ENCODE measurements at places on chromosomes 6 and 20.

GRCh38 chr6:73514746-73515110, 6.1 kb downstream of the EEF1A1 start:
- DNase-seq, result no peak

- no peak for DNase-seq
These were observed 1.4 kb upstream of the TREML4 start for GRCh38 chr6:41226752-41227151.

DNA sequence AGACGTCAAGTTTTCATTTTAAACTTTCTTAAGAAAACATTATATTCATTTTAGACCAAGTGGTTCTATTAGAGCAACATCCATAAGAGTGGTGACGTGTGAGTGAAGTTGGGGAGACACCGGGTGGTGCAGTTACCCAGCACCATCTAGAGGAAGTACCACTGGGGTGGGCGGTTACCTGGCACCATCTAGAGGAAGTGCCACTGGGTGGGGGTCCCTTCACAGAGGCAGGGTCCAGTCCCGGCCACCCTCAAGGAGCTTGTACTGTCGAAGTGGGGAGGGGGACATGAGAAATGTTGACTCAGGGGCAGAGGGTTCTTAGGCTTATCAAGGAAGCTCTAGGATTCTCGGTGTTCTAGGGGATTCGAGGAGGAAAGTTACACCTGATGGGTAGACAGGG, 26.2 kb downstream of the PHACTR3 start:
- no peak for DNase-seq

DNA sequence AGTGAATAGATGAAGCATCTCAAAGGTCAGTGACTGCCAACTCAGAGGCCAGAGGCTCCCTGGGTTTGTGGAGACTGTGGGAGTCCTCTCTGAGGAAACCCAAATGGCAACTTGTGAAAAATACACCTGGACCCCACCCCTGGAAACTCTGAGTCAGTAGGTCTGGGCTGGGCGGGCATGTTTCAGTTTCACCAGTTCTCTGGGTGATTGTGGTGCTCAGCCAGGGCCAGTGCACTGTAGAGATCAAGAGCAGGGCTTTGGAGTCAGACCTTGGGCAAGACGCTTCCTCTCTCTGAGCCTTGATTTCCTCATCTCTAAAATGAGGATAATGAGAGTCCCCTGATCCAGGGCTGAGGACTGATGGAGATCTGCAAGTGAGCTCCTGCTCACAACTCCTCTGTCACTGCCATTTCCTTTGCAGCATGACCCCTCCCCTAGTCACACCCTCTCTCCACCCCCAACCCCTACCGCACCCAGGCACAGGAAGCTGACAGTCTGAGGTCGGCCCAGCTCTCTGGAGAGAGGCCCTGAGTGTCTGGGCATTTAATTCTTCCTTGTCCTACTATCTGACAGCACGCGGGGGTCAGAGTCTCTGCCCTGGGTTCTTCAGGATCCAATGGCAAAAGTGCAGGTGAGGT, 5.1 kb downstream of the DEF6 start:
- peak; percentile 73 for DNase-seq

GRCh38 chr20:38748861-38749149, 545 bp downstream of the ACTR5 start:
- DNase-seq, result peak; percentile 61

DNA sequence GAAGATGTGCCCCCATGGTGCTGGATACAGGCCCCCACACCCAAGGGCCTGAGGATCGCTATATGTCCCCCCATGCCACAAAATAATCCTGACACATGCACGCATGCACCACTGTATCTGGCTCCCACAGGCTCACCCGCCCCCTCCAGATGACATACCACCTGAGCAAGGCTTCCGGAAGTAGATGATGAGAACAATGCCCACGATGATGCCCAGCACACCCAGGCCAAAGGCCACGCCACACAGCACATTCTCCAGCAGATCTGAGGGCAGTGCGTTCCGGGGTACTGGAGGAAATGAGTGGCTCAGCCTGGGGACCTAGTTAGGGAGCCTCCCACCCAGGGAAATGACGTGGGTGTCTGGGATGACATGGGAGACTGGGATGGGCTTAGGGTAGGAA, 3.8 kb downstream of the HLA-DMA start:
- no peak for DNase-seq

- DNase-seq, result peak; percentile 3
These were observed at the start of gene IL20RA for GRCh38 chr6:137044366-137045221. Gene IL20RA (minus strand): TSS chr6:137044965. CDS start chr6:137044728, 237 bp downstream.

GRCh38 chr6:22917344-22917743, 348.0 kb downstream of the HDGFL1 start:
- DNase-seq, result no peak

DNA sequence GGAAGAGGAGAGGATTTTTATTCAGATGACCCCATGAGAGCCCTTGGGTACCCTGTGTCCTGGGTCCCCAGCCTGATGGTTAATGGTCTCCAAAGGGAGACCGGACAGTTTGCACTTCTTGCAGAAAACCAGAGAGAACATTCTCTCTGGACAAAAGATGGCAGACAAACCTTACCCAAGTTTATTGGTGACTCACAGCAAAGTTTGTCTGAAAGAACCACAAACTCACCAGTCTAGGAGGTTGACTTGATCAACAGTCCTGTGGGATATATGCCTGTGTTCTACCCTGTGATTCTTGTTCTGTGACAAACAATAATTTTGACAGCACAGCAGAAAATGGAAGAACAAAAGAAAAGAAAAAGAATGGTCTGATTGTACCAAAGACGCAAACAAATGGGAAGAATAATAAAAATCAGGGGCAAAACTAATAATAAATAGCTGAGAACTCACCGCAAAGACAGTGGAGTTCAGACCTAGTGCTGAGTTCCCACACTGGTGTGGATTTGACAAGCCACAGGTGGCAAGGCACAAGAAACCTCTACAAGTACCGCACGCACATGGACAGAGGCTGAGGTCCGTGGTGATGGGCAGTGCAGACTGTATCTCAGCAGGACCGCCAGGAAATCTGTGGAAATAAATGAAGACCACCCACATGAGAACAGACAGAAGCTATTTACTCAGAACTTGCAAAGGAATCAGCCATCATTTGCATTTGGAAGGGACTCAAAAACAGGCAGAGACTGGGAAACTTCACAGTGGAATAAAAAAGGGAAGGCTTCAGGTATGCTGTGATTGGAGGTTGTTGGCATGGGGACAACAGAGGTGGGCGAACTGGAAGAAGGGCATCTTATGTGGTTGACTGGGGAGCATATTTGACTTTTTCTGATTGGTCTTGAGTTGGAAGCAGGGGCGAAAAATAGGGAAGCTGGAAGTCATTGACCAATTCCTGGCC, 246.3 kb upstream of the RNF24 start:
- no peak for DNase-seq

DNA sequence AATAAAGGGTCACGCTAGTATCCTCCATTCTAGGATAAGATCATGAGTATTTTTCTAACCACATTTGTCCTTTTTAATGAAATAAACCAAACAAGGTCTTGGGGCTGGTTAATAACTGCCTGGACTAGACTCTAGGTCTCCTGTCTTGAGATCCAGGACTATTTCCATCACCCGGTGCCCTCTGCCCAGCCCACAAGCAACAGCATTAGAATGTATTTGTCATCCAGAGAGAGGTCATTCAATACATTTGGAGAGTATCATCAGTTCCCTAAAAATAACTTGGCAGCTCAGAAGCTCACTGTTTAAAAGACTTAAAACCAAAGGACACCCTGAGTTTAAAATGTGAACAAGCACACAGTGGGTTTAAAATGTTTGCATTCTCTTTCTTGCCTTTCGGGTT, 4.4 kb upstream of the RBM24 start:
- DNase-seq, result no peak

- DNase-seq, result no peak
These were observed 32.4 kb downstream of the NQO2 start for GRCh38 chr6:3031857-3032640.

DNA sequence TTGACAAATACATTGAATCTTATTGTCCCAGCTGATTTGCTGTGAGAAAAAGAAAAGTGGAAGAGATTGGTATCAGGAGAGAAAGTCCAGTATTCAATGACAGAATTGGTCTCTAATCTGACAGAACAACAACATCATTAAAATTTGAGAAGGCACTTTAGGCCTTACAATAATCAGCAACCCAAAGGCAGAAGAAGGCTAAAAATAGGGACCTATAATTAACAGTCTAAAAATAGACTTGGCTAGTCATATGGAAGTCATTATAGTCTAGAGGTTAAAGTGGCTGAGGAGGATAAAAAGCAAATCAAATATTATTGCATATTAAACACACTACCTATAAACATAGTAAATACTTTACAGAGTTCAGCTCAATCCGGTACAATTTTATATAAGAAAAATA, 393.6 kb upstream of the JAG1 start:
- DNase-seq, result no peak

DNA sequence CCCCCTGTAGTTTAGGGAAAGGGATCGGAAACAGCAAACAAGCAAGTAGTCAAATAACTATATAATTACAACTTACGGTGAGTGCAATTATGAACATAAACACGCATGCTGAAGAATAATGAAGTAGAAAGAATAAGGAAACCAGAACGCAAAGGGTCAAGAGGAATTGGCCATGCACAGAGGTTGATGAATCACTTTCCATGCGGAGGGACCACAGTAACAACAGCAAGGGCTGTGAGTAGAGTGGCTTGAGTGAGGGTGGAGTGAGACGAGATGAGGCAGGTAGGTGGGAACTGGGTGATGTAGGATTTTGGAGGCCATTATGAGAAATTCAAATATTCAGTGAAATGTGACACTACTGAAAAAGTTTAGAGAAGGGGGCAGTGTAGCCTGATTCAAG, 112.2 kb upstream of the LAMP5 start:
- no peak for DNase-seq

DNA sequence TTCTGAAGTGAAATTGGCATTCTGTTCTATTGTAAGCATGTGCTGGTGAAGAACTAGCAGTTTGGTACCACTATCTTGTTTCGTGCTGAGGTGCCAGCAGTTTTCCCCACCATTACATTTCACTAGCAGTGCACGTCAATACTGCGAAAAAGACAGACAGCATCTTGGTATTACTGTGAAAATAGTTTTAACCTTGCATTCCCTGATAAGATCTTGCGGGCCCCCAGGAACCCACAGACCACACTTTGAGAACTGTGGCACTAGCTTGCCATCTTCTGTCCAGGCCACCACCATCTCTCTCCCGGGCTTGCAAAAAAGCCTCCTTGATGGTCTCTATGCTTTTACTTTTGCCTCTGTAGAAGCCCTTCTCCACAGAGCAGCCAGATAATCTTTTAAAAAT, 185.7 kb downstream of the BACH2 start:
- no peak for DNase-seq

DNA sequence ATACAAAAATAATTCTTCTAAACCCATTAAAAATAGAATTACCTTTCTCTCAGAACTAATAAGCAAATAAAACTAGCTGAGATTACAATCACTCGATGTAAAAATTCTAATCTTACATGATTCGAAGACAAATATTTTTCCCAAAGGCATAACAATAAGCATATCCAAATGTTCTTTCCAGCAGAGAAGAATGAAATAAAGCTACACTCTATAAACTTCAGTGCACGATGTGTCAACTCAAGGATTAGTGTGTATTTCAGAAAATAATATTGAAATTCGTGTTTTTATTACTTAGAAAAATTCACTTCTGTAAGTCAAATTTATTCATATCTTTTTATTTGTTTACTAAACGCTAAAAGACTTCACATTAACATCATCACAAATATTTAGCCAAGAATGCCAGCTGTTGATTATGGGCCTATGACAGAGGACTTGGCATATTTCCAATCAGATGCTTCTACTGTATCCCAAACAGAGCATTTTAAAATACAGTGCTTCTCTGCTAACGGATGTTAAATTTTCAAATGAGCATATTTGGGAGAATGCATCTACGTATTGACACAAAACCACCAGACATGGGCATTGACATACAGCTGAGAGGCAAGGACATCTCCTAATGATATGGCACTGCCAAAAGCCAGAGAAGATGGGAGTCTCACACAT, 54.7 kb upstream of the PDE7B start:
- no peak for DNase-seq

- DNase-seq, result no peak
These were observed 112.7 kb downstream of the FHL5 start for GRCh38 chr6:96675597-96675996.

DNA sequence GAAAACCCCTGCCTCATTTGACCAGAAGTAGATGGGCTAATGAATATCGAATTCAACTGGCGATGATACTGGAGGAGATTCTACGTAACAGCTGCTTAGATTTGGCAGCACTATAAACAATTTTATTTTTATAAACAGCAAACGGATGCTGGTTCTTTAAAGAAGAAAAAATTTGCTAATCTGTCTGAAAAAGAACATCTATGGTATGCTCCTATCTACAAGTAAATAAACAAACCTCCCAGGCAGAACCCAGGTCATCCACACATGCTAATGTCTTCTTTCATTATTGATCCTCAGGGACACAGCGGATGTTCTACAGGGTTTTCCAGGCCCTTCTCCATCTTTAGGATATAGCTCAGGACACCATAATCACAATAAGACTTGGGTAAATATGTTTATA, 291.3 kb downstream of the ALDH8A1 start:
- no peak for DNase-seq

- DNase-seq, result no peak
These were observed 171.9 kb upstream of the MAP3K7 start for GRCh38 chr6:90758741-90759140.

DNA sequence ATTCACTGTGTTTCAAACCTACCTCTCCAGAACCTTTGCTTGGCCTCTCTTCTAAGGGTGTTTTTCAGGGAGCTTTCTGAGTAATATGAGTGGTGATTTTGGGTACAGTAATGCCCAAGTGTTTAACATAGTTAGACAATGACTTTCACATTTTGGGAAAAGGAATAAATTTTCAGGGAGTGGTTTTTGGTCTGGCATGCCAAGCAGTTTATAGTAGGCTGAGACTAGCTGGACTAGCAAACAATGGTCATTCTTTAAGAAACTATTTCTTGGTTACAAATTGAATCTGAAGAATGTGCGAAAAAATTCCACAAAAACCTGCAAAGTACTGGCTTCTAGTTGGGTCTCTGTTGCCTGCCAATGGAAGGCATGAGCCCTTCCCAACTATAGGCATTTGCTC, 15.4 kb downstream of the FNDC1 start:
- DNase-seq, result no peak

DNA sequence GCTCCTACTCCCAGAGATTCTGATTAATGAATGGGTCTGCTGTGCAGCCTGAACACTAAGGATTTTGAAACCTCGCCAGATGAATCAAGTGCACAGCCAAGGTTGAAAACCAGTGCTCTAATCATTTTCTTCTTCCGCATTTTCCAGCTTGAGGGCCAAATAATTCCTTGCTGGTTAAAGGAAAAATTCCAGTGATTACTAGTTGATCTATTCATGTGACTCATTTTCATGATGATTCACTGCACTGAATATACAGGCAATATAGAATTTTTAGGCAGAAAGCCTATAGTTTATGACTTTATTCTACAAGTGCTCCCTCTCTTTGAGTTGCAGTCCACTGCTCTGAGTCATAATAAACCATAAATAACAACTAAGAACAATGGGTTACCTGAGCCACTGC, 80.6 kb upstream of the PROKR2 start:
- DNase-seq, result no peak

GRCh38 chr6:10361428-10361827, 53.4 kb downstream of the TFAP2A start:
- DNase-seq, result no peak

GRCh38 chr6:27601668-27602254, 128.9 kb upstream of the ZNF184 start:
- DNase-seq, result no peak

- DNase-seq, result no peak
These were observed 14.9 kb downstream of the TRERF1 start for GRCh38 chr6:42436825-42437224.

GRCh38 chr20:21315138-21315537, 12.0 kb downstream of the XRN2 start:
- DNase-seq, result no peak
